ENCODE measurements at places on chromosomes 4 and X.

DNA sequence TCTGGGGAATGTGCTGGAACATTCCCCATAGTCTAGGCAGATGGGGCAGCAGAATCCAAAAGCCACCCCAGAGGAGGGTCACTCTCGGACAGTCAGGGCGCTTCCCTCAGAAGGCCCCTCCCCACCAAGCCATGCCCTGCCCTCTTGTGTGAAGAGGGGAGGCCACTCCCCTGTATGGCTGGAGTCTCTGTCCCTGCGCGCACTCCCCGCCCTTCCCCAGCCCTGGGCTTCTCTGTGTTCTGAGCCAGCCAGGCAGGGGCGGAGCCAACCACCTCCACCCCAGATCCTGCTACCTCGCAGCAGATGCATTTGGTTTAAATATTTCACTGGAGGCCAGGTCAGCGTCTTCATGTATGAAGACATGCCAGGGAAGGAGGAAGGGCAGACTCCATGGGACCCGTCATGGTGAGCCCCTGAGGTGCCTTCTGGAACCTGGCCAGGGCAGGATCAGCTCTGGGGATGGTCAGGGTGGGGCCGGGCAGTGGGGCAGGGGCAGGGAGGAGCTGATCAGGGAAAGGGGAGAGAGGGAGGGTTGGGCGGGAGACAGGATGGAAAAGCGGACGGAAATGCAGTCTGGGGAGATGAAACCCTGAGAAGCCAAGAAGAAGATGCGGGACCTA, 107.3 kb downstream of the ADRA2C start:
- DNase-seq = no peak

DNA sequence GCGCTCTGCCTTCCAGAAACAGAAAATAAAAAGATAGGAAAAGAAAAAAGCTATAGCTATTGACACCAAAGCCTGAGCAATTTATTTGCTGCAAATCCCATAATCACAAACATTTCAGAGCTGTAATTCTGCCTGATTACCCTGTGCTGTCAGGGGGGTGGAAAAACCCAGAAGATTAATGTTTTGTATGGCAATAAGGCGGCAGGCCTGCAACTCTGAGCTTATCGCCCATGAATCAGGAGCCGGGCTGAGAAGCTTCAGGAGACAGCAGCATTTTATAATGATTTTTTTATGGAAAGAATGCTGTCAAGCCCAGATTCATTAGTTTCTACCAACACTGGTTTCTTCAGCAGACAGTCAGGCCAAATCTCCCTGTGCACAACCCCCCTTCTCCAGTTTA, 82.6 kb upstream of the TMEM164 start:
- no peak for DNase-seq

GRCh38 chr4:118889312-118889691, 648 bp downstream of the SYNPO2 start:
- DNase-seq = no peak

DNA sequence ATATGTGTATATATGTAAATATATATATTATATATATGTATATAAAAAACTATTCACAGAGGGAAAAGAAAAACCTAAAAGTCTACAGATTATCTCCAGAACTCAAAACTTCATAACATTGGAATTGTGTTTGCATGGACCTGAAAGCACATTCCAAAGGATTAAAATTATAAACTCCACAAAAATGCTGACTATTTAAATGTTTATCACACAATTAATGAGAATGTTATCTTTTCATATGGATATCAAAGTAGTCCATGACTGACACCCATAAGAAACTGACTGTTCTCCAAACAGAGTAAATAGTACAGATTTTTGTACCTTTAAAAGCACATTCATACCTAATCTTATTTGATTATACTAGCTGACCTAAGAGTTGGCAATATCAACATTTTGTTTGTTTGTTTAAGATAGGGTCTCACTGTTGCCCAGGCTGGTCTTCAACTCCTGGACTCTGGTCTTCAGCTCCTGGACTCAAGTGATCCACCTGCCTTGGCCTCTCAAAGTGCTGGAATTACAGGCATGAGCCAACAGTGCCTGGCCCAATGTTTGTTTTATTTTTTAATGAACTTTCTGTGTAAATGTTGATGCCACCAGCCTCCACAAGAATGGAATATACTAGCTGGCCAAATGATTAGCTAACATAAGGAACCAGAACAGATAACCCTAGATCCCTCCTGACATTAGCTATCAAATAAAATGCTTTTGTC, 50.0 kb downstream of the SLC39A8 start:
- DNase-seq = no peak

GRCh38 chr4:180528003-180528402, 1715.2 kb upstream of the TENM3 start:
- no peak for DNase-seq

GRCh38 chr4:78787392-78788006, 11.3 kb downstream of the BMP2K start:
- no peak for DNase-seq

All from DMS 273 treated with DMSO at 0.1 percent for 48 hours (cell line).